ENCODE measurements at places on chromosomes 1 and 21. TPM values are rescaled to one million over a fixed set of nuclear protein-coding genes. Genes with fewer than 3 reads are reported as not detected.

DNA sequence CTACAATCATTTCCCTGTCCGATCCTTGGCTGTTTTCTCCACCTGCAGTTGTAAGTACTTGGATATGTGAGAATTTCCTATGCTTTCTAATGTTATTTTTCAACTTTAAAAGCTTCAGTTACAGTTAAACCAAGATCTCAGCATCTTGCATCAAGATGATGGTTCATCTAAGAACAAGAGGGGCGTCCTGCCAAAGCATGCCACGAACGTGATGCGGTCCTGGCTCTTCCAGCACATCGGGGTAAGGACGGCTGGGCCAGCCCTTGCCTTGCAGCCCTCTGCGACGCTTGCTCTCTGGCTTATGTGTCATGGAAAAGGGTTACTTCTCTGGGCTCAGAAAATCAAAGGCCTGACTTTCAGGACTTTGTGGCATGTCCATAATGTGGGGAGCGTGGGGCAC is 46.8 kb downstream of the PKNOX1 start:
- no peak for DNase-seq

The BACE2 gene
- polyA plus RNA-seq, result 19.4 TPM

The HMCN1 gene
- polyA plus RNA-seq, result 4.2 TPM

The GNAT2 gene
- polyA plus RNA-seq, result not detected

The LENEP gene
- not detected for polyA plus RNA-seq

The GPR3 gene
- polyA plus RNA-seq, result 0.15 TPM

DNA sequence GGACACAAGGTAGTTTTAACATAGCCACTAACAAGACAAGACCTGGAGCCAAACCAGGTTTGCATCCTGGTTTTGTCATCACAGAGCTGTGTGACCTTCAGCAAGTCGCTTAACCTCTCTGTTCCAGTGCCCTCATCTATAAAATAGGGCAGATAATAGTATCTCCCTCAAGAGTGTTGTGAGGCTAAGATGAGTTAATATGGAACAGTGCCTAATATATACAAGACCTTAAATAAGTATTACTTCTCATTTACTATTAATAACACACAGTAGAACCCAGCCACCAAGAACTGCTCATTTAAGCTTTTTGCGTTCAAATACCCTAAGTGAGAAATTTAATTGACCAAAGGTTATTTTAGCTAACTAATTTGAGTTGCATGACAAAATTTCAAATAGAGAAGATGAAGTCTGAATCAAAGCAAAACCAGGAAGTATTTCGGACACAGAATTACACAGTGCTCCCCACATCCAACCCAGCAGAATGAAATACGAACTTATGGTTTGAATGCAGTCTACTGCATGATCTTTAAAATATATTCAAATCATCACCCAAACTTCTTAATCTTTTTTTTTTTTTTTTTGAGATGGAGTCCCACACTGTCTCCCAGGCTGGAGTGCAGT is 123.9 kb upstream of the KRTAP19-8 start:
- DNase-seq, result no peak

The OR2T29 gene
- not detected for polyA plus RNA-seq

The TEKT2 gene
- polyA plus RNA-seq, result not detected

GRCh38 chr1:165960881-165961280 is 133.5 kb downstream of the UCK2 start:
- no peak for DNase-seq

DNA sequence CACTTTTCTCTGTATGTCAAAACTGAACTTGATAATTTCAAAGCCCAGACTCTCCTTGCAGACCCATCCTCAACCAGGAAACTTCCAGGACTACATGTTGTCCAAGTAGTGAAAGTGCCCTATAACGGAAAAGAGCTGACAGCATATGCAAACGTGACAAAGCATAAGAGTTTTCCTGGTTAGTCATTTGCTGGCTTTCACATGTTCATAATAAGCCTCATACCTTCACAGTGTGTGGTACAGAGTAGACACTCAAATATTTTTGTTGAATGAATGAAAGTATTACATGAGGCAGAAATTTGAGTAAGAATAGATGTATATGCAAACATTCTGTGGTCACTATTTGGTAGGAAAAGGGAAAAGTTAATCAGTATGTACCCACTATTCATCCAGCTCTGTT is 473.3 kb downstream of the MRPL39 start:
- DNase-seq, result no peak

DNA sequence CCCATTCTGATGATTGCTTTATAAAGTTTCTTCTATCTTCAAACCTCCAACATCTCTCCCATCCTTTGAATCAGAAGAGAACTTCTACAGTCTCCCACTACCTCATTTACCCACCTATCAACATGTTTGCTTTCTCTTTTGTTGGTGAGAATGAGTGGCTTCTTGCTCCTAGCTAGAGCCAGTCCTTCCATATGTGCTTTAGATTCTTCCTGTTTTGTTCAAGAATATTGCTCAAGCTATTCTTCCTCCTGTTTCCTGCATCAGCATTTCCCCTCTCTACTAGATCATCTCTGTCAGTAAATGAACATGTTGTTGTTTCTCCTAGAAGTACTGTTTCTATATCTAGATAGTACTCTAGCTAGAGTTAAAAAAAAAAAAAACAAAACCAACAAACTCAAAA is 6.3 kb downstream of the ATF6 start:
- DNase-seq, result no peak

DNA sequence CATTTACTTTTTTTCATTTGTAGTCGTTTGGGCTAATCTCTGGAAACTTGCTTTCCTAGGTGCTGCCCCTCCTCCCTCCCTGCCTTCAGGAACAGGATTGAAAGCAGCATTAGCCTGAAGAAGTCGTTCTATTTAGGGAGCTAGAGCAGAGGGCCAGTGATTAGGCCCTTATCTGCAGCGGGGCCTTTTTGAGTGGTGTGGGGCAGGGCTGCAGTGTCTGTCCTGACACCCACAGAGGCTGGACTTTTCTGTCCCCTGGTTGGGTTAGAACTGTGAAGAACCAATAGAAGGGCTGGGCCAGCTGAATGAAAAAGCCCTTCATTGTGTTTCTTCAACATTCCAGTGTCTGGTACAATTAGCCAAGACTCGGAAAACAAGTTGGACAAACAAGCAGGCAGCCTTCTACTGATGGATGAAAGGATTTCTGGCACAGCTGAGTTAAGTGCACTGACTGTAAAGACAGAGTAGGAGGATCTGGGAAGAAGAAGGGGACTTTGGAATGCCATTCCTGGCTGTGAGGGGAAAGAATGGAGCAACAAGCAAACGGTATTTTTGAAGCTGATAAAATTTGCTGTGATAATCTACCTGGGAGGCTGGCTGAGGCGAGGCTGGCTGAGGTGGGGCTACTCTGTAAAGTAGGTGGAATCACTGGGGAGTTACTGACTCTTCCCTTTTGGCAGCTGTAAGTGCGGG is 9.7 kb downstream of the MACF1 start:
- DNase-seq, result no peak

DNA sequence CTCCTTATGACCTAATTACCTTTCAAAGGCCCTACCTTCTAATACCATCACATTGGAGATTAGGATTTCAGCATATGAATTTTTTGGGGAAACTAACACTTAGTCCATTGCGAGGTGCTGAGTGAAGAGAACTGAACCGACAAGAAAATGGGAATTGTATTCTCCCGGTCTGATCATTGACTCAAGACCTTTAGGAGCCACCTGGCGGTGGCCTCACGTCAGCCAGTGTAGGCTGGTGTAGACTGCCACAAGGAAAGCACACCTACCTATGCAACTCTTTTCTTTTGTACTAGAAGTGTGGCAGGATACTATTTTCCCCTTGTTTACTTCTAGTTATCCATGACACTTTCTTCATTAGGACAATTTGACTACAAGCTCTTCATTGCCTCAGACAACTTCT is 333.5 kb upstream of the B3GALT2 start:
- no peak for DNase-seq

The SPTA1 gene
- polyA plus RNA-seq, result 0.07 TPM

GRCh38 chr1:92310185-92310597 is 11.3 kb downstream of the RPAP2 start:
- DNase-seq, result no peak

The GSTM1 gene
- 74.4 TPM for polyA plus RNA-seq

The EPRS1 gene
- 36.9 TPM for polyA plus RNA-seq

- no peak for DNase-seq
These were observed 503.9 kb upstream of the USP24 start for GRCh38 chr1:55718758-55719671.

The TGFB2 gene
- polyA plus RNA-seq, result 0.61 TPM

DNA sequence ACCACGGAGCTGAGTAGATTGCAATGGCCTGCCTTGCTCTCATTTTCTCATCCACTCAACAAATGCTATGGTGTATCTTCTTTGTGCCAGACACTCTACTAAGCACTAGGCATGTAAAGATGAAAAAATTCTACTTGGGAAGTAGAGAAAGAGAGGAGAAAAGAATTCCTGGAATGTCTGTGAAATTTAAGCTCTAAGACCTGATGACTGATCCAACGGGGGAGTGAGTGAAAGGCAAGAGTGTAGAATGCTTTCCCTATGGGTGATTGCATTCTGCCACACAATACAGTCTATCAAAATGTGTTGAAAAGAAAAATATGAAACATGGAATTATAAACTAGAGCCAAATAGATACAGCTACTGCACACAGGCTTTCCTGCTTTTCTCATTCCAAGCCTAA is 82.3 kb downstream of the CYYR1 start:
- no peak for DNase-seq

GRCh38 chr1:52266507-52266906 is 99.5 kb downstream of the CC2D1B start:
- DNase-seq, result no peak

The ANGPTL3 gene
- not detected for polyA plus RNA-seq

GRCh38 chr1:231512147-231512698 is 16.2 kb upstream of the TSNAX start:
- no peak for DNase-seq

DNA sequence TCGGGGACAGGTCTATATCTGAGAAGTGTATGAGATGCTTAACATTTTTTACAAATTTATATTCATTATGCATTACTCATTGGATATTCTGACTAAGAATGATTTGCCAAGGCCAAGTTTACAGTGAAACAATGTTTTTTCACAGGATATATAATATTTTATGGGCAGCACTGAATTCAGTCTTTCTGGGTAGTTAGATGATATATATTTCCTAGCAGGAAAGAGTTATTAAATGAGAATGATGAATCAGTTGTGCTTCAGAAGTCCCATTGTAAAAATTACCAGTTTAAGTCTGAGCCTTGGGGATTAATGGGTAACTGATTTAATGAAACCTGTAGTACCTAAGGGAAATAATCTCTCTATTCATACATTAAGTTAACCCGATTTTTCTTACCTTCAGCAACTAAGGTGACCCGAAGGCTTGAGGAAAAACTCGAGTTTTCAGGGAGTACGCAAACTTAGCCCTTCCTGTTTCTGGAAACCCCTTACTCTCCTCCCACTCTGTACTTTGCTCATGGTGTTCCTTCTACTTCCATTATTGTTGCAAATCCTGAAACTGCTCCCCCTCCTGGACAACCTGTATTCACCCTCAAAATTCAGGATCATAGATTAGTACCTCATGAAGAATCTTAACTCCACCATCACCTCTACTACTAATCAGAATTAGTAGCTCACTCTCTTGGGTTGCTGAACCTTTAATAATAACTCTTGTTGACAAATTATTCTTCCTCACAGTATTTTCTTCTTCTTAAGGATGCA is 135.1 kb downstream of the AK5 start:
- no peak for DNase-seq

DNA sequence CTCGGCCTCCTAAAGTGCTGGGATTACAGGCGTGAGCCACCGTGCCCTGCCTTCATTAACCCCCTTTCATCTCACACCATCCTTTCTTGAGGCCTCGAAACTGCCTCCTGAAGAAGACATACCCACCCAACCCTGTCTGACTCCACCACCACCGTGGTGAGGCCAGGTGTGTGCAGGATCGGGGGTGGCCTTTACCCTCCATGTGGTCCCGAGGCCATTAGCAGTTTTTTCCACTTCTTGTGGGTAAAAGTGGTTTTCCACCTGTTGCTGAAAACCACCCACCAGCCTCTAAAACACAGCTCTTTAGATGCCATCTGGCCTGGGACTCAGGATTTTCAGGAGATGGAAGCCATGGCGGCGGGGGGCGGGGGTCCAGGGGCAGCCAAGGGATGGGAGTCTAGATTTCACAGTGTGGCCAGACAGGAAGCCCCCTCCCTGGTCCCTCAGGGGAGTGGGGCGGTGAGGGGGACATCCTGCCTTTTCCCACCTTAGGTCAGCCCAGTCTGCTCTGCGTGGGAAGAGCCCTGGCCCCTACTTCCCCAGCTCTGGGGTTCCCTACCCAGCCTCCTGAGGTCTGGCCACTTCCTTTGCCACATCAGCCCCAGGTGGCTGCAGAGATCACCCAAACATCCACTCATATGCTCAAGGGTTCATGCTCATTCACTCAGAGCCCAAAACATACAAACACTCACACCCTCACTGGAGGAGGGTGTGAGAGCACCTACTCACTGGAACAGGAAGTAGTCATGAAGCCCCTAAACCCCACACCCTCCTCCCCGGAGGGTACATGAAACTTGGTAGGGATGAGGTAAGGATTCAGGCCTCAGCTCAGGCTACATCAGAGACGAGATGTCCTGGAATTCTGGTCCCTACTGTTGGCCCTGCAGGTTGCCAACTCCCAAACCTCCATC is 2.3 kb downstream of the FGR start:
- peak; percentile 85 for DNase-seq

- peak; percentile 73 for DNase-seq
These were observed 9.2 kb downstream of the FCMR start for GRCh38 chr1:206912445-206913095.

The RSPH1 gene
- 0.35 TPM for polyA plus RNA-seq

- DNase-seq, result peak; percentile 52
These were observed 50.8 kb upstream of the ACTRT2 start for GRCh38 chr1:2970311-2971071.

The ADAMTSL4 gene
- 10.9 TPM for polyA plus RNA-seq

GRCh38 chr1:216820345-216820744 is 97.1 kb upstream of the ESRRG start:
- DNase-seq, result no peak

DNA sequence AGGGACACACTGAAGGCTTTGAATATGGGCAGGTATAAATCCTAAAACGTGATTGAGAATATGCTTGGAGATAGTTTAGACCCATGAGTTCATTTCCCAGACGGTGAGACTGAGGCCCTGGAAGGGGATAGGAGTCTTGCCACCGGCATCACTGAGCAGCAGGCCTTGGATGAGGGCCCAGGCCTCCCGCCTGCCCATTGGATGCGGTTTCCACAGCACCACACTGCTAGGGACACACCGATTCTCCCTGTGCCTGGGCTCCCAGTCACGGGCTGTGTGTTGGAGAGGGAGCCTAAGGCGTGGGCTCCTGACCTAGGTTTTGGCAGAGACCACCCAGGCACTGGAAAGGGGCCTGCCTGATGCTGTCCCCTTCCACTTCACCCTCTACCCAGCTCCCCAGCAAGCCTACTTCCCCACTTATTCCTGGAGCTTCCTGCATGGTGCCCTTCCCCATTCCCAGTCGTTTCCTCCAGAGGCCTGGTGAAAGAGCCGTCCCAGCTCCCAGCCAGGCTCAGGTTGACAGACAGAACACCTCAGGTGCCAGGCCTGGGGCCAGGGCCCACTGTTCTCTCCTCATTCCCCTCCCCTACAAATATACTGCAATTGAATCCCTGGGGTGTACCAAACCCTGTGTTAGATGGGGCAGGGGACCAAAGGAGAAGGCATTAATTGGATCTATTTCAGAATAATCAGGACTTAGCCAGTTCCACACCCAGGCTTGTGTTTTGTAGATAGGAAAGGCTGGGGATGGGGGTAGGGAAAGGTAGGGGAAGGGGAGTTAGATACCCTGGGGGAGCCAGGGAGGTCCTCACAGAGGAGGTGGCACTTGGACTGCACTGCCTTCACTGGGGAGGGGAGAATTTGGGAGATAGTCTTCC is 3.4 kb downstream of the FOXO6 start:
- DNase-seq, result peak; percentile 53
